Caki2 (cell line): ENCODE measurements at places on chromosomes 4 and X. TPM values are rescaled to one million over a fixed set of nuclear protein-coding genes. Genes with fewer than 3 reads are reported as not detected.

Gene RBM46
- 3.5 TPM in 1 of 2 replicates, not detected in the other for total RNA-seq

Gene HTN3
- total RNA-seq, result not detected in 2 replicates

Gene CFAP97
- total RNA-seq, result 10.7 and 14.1 TPM in 2 replicates

DNA sequence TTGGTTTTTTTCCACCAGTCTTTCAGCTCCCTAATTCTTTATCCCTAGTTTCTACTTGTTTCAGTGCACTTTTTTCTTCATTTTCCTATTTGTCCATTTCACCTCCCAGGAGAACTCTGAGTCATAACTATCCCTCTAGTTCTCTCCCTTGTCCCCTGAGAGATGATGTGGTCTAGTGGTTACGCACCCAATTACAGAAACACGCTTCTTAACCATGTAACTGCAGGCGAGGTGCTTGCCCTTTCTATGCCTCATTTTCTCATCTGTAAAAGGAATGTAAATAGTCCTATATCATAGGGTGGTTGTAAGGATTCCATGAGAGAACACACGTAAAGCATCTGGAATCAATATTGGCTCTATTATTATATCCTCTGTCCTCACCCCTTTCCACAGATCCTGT is 8.8 kb upstream of the GRPR start:
- DNase-seq, result no peak

GRCh38 chr4:189304167-189304566 is 636.5 kb upstream of the FRG1 start:
- no peak for DNase-seq
